ENCODE measurements at places on chromosomes 16 and 17.

- no peak for DNase-seq
These were observed 44.1 kb downstream of the CCDC42 start for GRCh38 chr17:8700546-8700945.

DNA sequence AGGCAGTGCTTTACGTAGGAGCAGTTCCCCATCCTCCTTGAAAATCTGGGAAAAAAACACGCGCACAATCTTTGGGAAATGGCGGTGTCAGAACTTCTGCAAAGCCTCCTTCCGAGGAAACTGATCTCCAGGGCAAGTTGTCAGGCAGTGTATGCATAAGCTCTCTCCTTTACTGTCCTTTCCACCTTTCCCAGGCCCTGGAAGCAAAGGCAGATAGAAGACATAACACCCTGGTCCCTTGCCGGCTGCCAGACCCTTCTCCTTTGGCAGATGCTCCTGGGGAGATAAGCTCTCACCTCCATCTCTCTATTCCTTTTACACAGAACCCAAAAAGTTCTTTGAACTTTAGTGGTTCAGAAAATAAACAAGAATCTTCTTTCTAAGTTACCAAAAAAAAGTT lies 12.4 kb downstream of the TOB1 start:
- DNase-seq, result no peak

DNA sequence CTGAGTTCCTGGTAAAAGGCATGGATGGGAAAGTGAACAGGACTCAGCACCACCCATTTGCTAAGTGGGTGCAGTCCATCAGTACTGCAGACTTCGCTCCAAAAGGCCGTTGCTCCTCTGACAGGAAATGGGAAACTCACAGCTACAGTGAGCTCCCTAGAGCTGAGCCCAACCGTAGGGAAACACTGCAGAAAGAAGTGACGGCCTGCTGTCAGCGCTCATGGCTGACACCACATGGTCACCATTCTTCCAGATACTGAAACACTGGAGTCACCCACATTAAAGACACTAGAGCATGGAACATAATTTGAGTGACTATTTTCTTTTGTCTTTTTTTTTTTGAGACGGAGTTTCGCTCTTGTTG lies 31.9 kb downstream of the UBE2O start:
- no peak for DNase-seq

DNA sequence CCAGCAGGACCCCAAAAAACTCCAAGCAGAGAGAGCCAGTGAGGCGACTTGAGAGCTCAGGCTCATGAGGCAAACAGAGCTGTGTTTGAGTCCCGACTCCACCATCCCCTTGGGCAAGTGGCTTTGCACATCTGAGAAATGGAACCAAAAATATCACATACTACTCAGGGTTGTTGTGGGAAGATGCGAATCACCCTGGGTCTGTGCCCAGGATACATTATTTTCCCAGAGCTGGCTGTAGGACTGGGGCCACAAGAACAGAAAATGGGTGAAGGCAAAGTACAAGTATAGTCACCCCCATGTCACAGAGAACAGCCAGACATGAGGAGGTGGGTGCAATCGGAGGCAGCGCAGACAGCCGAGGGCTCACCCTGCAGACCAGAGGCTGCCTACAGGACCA lies 127.3 kb downstream of the GAS7 start:
- no peak for DNase-seq

DNA sequence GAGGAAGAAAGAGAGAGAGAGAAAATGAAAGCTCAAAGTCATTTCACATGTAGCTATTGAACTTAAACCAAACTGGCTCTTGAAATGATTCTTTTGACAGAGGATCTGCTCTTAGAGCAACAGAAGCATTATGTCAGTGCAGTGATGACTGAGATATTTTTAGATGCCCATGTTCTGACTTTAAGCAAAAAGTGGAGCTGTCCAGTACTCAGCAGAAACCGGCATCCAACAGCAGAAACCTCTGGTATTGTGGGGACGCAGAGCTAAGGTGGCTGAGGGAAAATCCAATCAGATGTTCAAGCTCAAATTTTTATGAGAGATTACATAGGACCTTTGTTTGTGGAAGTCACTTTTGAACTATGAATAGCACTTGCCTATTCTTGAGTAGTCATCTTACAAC lies 69.8 kb upstream of the ANKFN1 start:
- DNase-seq, result no peak

- no peak for DNase-seq
These were observed 9.8 kb upstream of the SOST start for GRCh38 chr17:43768382-43768781.

DNA sequence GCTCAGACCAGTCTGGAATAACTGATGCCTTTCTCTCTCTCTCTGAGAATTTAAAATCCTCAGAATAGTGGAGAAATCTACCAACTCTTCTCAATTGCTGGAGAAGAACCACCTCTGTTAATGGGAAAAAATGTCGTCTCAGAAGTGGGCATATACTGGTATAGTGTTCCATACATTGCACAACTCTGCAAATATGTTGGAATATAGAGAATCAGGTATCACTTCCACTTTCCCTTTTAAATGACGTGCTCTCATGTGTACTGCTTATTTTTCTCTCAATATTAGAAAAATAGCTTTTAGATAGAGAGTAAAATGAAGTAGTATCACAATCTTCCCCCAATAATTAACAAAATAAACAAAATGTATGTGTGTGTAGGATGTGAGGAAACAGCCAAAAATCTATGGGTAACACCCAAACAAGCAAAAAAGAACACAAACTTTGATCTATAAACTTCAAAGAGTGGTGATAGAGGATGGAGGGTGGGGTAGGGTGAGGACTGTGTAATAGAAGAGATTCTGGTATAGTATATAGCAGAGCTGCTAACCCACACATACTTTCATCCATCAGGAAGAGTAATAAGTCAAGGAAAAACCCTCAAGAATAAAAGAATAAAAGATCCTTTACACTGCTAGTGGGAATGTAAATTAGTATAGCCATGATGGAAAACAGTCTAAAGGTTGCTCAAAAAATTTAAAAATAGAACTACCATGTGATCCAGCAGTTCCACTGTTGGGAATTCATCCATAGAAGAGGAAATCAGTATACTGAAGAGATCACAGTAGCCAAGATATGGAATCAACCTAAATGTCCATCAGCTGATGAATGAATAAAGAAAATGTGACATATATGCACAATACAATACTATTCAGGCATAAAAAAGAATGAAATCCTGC lies 46.9 kb downstream of the NFATC3 start:
- DNase-seq, result no peak
